Activated CD4-positive, alpha-beta T cell treated with anti-CD3 and anti-CD28 coated beads, Interleukin-10, Interleukin-2, amounts not matched to agents 100 ng/mL and 50 ng/mL, durations not matched to agents 16 hours and 8 hours (primary cell): ENCODE measurements at places on chromosomes 5 and 9.

- no peak for DNase-seq
These were observed 55.8 kb upstream of the SMARCA2 start for GRCh38 chr9:1959371-1959770.

DNA sequence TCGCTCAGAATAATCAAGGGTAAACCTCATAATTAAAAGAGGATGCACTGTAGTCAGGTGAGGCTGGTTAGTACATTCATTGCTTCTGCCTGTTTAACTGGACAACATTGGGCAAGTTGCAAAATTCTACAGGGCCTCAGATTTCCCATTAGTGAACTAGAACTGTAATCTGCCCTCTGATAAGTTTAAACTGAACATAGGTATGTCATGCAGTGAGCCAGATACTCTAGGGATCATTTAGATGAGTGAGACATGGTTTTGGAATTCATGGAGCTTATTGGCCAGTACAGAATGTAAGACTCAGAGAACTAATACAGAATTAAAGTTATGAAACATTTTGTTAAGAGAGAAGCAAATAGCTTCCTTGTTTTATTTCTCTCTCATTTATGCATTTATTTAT, 35.9 kb downstream of the RNF44 start:
- no peak for DNase-seq

DNA sequence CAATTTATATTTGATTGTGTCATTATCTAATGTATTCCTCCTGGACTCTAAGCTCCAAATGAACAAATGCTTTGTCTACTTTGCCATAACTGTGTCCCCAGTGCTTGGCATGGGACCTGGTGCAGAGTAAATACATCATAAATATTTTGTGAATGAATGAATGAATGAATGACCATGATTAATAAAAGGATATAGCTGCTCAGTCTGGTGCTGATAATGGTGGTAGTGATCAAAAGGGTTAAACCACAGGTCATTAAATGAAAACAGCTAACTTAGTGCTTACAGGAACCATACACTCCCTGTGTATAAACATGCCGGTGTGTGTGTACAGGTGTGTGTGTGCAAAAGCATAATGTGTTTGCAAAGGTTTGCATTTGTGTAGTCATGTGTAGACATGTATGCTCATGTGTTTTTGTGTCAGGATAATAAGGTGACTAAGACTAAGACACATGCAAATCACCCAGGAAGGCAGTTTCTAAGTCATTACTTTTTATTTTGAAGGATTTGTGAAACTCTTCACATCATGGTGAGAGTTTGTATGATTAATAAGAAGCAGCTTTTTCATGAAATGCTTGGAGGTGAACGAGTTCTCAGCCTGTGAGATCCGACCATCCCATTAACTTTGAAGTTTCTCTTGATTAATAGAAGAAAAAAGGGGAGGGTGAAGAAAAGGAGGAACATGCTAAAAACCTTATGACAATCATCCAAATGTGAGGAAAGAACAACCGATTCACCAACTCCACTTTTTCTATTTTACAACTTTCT, 24.6 kb downstream of the SPARC start:
- DNase-seq, result peak; percentile 23

DNA sequence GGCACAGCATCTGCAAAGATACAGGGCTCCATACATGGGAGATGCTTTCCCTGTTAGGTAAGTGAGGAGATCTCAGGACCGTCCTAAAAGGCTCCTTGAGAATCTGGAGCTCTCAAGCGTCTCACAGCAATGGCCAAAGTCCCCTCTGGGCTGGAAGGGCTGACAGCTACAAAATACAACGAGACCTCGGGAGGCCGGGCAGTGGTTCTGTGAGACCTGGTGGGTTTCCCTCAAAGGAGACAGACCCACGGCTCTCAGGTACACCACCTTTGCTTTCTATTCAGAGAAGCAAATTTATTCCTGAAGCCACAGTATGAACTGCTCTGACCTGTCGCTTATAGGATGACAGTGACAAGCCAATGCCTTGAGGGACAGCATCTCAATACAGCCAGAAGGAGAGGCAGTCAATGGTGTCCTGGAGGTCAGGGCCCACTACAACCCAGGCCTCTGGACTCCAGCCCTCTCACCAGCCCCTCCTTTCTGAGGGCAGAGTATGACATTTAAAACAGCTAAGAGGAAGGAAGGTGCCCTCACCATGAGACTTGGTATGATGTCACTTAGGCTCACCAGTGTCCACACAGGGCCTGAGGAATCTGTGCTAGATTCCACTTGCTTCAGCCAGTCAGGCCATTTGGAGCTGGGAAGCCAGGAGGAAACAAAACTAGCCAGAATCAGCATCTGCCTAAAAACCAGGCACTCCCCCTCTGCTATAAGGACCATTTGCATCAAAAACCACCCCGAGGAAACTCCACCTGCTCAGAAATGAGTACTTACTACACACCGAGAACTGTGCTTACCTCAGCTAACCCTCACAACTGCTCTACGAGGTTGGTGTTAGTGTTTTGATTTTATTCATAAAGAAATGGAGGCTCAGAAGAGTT, 86.5 kb upstream of the FSTL4 start:
- DNase-seq, result peak; percentile 36

DNA sequence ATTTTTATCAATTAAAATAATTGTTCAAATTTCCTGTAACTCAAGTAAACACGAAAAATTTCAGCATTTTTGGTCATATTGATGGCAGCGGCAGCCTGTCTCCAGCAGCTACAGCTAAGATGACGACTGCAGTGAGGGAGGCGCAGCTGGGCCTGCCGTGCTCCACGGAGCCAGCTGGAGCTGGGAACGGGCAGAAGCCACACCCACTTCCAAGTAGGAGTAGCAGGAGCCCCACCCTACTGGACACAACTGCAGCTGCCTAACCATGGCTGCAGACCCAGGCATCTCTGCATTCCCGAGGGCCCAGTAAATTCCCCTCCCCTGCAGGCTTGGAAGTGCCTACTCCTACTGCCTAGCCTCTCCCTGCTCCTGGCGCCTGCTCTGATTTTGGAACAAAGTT, 2031.7 kb downstream of the EFNA5 start:
- DNase-seq, result no peak
